Fibroblast of skin of back (primary cell): ENCODE measurements at places on chromosomes 3 and 15.

DNA sequence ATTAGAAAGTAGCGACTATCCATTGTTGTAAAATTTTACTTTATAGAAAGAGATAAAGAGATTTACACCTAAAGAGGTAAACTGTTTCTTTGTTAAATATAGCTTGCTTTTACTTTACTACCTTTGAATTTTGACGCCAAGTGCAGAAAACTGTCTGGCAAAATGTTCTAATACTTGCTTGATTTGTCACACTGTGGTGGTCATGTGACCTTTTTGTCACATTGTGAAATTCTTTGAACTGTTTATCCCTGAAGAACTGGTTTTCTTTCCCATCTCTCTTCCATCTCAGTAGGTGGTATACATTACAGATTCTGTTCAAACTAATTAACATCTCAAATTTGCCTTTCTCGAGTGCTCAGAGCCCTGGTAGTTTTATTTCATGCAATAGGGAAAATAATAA is 327.4 kb downstream of the NAALADL2 start:
- no peak for DNase-seq

DNA sequence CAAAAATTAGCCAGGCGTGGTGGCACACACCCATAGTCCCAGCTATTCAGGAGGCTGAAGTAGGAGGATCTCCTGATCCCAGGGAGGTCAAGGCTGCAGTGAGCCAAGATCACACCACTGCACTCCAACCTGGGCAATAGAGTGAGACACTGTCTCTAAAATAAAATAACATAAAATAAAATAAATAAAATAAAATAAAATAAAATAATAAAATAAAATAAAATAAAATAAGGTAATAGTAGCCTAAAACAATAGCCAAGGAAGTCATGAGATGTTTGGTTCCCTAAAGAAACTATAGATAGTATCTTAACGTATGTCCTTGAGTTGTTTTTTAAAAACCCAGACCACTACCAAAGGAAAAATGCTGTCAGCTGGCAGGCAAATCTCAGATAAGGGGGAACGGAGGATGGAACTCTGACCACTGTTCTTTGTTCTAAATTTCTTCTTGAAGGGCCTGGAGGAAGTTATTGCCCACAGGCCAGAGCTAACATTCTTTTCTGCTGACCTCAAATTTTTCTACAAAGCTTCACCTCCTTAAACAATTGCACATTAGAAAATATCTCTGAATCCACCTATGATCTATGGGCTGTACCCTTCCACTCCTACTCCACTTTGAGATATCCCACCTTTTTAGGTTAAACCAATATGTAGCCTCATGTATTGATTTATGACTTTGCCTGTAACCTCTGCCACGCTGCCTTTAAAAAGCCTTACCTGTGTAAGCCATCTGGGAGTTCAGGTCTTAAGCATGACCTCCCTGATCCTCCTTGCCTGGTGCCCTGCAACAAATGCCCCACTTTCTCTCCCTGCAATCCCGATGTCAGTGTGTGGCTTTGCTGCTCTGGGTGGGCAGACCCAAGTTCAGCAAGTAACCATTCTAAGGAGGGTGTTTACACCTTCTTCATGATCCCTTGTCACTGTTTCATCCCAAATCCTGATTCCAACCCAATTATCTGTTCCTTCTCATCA is 126.2 kb upstream of the BHLHE40 start:
- DNase-seq = peak; percentile 33

GRCh38 chr3:195752546-195753331 is 32.0 kb downstream of the MUC20 start:
- no peak for DNase-seq

GRCh38 chr3:188905547-188905946 is 266.2 kb upstream of the TPRG1 start:
- no peak for DNase-seq

DNA sequence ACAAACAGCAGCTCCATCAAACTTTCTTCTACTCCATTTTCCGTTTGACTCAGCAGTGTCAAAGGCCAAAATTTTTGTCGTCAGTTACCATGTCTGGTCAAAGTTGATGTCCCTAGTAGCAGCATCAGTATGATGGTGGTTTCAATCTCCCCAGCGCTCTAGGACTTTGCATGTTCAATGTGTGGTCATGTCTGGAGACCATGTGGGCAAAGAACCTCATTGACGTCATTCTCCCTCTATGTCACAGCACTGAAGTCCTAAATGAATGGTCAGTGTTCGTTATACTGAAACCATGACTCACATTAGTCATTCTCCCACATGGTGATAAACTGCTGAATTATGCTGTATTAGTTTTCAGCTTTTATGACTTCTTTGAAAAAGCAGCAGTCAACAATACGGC is 23.2 kb downstream of the SHC4 start:
- DNase-seq = peak; percentile 94

DNA sequence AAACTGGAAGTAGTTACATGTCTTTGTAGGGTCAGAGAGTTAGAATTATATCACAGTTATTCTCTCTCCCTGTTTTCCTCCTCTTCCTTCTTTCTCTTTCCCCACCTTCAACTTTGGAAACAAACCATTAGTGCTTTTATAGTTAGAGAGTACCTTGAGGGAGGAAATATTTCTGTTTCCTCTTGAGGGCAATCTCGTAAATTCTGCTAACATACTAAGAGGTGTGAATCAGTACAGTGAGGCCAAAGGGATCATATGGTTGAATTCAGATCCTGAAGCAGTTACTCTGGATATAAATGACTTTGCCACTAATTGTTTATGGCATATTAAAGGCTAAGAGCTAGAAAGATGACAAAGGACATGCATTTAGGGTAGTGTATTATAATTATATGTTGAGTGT is 60.3 kb upstream of the CCNL1 start:
- DNase-seq = no peak

- no peak for DNase-seq
Observed at GRCh38 chr15:94069844-94070243, 161.5 kb upstream of the MCTP2 start.

GRCh38 chr15:63051156-63052066 is 8.9 kb downstream of the TPM1 start:
- peak; percentile 84 for DNase-seq

- peak; percentile 74 for DNase-seq
Observed at GRCh38 chr15:41811432-41812195, 16.3 kb upstream of the JMJD7 start.

- DNase-seq = no peak
Observed at GRCh38 chr15:61301701-61302100, 72.6 kb upstream of the RORA start.

GRCh38 chr3:44687898-44688297 is 24.6 kb upstream of the ZNF502 start:
- no peak for DNase-seq

- DNase-seq = no peak
Observed at GRCh38 chr3:128492671-128493569, at the start of gene GATA2. GATA2 (minus strand) TSS chr3:128493201; CDS start chr3:128487031, 6,170 bp downstream.

DNA sequence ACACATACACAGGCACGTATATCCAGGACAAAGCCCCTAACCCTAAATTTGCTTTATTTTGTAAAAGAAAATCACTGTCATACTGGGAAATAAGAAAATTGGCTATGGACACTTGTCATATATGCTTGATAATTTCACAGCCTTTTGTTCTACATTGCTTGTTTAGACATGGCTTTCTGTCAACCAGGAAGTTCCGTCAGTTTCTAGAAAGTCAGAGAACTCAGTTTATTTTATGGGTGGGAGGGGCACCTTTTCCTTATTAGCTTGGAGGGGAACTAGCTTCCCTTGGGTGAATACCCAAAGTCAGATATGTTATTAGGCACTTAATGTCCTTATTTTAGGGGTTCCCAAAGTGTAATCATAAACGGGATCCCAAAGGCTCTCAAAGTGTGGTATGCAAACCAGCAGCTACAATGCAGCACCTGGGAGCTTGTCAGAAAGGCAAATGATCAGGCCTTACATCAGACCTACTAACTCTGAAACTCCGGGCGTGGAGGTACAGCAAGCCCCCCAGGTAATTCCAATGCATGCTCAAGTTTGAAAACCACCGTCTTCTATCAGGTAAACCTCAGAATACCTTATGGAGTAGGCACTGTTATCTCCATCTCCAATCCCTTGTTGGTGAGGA is 50.1 kb downstream of the CADPS start:
- DNase-seq = no peak

DNA sequence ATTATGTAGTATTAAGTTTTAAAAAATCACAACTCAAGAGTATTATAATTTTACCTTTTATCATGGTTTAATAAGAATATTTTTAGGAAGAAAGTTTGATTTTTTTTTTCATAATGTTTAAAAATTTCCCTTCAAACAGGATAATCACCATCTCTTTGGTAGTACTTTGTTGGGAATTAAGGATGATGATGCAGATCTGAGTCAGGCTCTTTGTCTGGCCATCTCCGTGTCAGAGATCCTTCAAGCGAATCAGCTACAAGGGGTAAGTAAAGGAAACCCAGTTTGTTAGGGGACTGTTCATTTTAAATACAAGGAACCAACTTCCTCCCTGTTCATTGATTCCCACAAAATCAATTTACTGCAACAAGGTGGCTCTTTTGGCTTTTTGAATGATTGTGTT is 36.8 kb upstream of the NIT2 start:
- DNase-seq = peak; percentile 44

DNA sequence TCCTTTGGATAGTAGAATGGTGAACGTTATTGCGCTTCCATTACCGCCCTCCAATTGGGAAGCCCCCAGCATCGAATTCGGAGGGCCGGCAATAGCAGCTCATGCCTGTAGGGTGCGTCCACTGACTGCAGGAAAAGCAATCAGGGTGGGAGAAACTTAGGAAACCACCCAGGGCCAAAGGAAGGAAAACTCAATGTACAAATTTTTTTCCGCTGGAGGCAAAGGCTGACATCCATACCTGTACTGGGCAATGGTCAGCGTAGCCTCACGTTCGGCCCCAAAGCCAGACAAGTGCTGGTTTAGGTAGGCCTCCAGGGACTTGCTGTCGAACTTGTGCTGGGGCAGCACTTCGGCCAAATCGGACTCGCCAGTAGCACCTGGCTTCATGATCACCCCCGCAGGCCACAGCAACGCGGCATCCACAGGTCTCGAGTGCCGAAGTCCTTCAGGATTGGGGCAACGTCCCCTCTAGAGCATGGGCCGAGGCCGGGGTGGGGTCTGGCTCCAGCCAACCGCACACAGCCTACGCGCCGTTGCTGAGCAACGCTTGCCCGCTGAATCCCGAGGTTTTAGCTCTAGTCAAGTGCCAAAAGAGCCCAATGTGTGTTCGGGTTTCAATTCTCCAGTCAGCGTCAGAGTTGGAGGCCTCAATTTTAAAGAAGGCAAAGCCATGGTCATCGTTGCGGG is at the start of gene ACAD11:
TSS of gene ACAD11 (minus strand) at position 445 of the 687 bp plus-strand sequence. CDS start at position 387, 58 bp downstream.
- peak; percentile 76 for DNase-seq

GRCh38 chr3:113535898-113536297 is 3.5 kb downstream of the SIDT1 start:
- DNase-seq = no peak

DNA sequence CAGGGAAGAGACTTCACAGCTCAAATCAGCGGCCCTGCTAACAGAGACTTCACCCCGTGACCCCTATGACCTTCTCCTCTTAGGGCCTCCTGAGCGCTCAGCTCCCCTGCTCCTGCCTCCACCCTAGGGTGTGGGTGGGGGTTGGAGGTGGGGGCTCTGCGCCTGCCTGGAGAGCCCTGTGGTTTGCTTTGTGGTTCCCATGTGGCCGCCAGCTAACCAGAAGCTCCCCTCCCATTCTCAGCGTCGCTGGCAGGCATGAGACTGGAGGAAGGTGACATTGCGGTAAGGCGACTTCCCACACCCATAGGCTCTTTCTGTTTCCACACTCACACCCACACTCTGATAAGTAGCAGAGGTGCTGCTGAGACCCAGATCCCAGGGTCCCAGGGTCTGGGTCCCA is 27.6 kb downstream of the XYLB start:
- no peak for DNase-seq

- no peak for DNase-seq
Observed at GRCh38 chr3:193573403-193574191, 18.9 kb upstream of the ATP13A4 start.

DNA sequence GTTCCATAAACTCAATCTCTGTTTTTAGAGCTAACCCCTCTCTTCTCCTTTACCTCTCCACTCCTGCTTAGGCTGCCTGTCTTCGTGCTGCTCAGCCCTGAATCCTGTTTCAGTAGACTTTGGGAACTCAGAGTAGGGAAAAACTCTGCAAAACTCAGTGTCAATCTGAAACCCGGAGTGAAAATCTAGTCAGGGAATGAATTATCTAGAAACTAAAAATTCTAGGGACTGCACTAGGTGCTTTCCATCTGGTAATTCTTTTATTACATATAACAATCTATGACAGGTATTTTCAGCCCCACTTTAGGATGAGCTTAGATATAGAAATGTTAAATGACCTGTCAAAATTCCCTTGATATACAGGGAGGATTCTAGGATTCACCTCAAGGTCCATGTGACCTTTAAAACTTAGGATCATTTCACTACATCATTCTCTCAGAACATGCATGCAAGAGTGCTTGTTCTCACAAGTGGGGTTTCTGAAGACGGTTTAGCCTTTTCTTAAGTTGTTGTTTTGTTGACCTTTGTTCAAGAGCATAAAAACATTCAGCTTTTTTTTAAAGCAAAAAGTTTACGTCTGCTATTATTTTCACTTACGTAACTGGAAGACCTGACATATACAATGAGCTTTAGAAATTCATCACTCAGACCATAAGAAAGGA is 108.2 kb upstream of the MBNL1 start:
- DNase-seq = no peak

GRCh38 chr3:189999718-190000117 is 121.0 kb downstream of the P3H2 start:
- DNase-seq = peak; percentile 61

DNA sequence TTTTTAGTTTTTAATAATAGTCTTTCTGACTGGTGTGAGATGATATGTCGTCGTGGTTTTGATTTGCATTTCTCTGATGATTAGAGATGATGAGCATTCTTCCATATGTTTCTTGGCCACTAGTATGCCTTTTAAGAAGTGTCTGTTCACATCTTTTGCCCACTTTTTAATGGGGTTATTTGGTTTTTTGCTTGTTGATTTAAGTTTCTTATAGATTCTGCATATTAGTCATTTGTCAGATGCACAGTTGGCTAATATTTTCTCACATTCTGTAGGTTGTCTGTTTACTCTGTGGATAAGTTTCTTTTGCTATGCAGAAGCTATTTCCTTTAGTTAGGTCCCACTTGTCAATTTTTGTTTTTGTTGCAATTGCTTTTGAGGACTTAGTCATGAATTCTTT is 185.4 kb downstream of the SUCNR1 start:
- peak; percentile 80 for DNase-seq

GRCh38 chr3:140430494-140430893 is 247.4 kb upstream of the TRIM42 start:
- DNase-seq = no peak

DNA sequence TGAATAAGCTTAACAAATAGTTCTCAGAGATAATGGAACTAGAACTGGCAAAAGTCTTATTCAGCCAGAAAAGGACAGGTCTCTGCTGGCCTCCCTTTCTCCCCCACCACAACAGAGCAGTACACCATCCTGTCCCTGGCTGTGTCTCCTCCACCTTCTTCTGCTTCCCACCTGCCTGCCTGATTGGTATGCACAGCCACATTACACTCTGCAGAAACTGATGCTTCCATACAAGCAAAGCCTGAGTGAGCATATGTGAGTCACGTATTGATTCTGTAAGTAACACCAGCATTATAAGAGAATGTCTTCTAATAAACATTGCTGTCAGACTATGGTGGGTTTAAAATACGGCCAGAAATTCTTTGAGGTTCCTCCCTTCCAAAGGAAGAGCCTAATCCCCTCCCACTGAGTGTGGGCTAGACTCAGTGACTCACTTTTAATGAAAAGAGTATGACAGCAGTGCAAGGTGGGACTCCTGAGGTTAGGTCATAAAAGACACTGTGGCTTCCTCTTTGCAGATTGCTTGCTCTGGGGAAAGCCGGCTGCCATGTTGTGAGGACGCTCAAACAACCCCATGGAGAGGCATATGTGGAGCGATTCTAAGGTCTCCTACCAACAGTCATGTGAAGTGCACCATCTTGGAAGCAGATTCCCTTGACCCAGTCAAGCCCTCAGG is 44.4 kb downstream of the ANXA2 start:
- peak; percentile 78 for DNase-seq
